ENCODE measurements at places on chromosomes 4 and X. TPM values are rescaled to one million over a fixed set of nuclear protein-coding genes. Genes with fewer than 3 reads are reported as not detected.

DNA sequence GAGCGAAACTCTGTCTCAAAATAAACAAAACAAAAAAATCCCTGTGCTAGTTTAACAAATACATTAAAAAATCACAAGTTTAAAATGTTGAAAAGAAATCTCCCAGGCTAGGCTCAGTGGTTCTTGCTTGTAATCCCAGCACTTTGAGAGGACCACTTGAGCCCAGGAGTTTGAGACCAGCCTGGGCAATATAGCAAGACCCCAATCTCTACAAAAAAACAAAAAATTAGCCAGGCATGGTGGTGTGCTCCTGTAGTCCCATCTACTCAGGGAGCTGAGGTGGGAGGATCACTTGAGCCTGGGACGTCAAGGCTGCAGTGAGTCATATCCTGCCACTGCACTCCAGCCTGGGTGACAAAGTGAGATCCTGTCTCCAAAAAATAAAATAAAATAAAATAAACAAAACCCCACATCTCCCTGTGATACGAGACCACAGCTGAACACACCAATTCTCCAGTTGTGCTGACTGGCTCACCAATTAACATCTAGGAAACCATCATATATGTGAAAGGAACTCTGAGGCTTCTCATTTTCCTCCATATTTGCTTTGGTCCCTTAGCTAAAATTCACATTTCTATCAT lies 7.3 kb downstream of the RPS4X start:
- no peaks in the 10 kb centered on the region for H3K36me3 ChIP-seq
- H3K27me3 ChIP-seq = no peaks in the 10 kb centered on the region
- H3K27ac ChIP-seq = no peak overlapping the region
- no peak for DNase-seq
- no peak overlapping the region for H3K4me3 ChIP-seq

DNA sequence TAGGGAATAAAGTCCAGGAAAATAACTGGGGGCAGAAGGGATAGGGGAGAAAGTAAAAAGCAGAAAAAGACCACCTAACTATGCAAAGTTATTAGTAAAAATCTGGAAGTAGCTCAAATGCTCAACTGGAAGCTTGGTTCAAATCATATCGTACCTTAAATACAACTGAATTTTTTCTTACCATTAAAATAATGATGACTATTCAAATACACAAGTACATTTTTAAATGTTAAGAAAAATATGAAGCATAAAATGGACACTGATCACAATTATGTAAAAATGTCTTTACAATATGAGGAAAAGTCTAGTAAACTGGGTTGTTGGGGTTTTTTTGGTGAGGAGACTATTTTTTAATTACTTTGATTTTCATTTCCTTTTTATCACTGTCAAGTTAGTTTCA lies 3.1 kb downstream of the BRWD3 start:
- H3K4me1 ChIP-seq = no peaks in the 10 kb centered on the region
- no peak for DNase-seq
- H3K4me3 ChIP-seq = no peak overlapping the region
- H3K27me3 ChIP-seq = no peaks in the 10 kb centered on the region
- H3K27ac ChIP-seq = no peak overlapping the region
- H3K36me3 ChIP-seq = no peaks in the 10 kb centered on the region

DNA sequence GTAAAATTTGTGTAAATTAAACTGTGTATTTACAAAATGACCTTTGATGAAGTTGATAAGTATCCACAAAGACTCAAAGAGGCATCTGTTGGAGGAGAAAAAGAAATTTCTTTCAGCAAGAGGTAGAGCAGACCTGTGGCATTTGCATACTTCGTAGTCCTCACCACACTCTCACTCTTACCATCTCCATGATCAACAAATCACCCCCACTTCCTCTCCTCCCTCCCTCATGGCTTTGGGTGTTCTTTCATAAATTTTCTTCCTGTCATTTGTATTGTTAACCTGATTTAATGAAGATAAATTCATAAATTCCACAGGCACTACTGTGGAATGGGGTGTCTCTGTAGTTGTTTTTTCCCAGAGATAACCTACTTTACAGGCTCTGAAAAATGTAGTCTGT lies 366.5 kb downstream of the ZNF674 start:
- H3K27me3 ChIP-seq = no peaks in the 10 kb centered on the region
- H3K4me1 ChIP-seq = no peaks in the 10 kb centered on the region
- H3K4me3 ChIP-seq = no peak overlapping the region
- H3K36me3 ChIP-seq = no peaks in the 10 kb centered on the region
- H3K27ac ChIP-seq = no peak overlapping the region

- no peaks in the 10 kb centered on the region for H3K27me3 ChIP-seq
- no peaks in the 10 kb centered on the region for H3K4me1 ChIP-seq
These were observed 74.0 kb upstream of the AFF2 start for GRCh38 chrX:148426467-148426866.

The OTC gene
- total RNA-seq = 5.0 TPM

GRCh38 chr4:141730805-141731204 lies 94.4 kb downstream of the IL15 start:
- H3K27me3 ChIP-seq = no peaks in the 10 kb centered on the region
- DNase-seq = no peak
- H3K36me3 ChIP-seq = no peaks in the 10 kb centered on the region
- H3K27ac ChIP-seq = no peak overlapping the region
- no peak overlapping the region for H3K4me3 ChIP-seq
- H3K4me1 ChIP-seq = no peaks in the 10 kb centered on the region

The GC gene
- total RNA-seq = not detected

GRCh38 chr4:111323916-111324315 lies 701.0 kb upstream of the PITX2 start:
- H3K27ac ChIP-seq = no peak overlapping the region
- DNase-seq = no peak
- no peaks in the 10 kb centered on the region for H3K27me3 ChIP-seq
- H3K4me1 ChIP-seq = no peaks in the 10 kb centered on the region
- H3K36me3 ChIP-seq = no peaks in the 10 kb centered on the region

Measured in uterus (tissue), 4 donors.